Uterus (tissue), 4 donors: ENCODE measurements at places on chromosomes 11 and 22. TPM values are rescaled to one million over a fixed set of nuclear protein-coding genes. Genes with fewer than 3 reads are reported as not detected.

- no peaks in the 10 kb centered on the region for H3K27me3 ChIP-seq
- H3K4me3 ChIP-seq = no peak overlapping the region
- no peaks in the 10 kb centered on the region for H3K36me3 ChIP-seq
- H3K27ac ChIP-seq = no peak overlapping the region
These were observed 155.7 kb downstream of the NAV2 start for GRCh38 chr11:19868281-19868821.

- H3K4me3 ChIP-seq = no peak overlapping the region
- H3K4me1 ChIP-seq = no peaks in the 10 kb centered on the region
- H3K27ac ChIP-seq = no peak overlapping the region
- no peaks in the 10 kb centered on the region for H3K27me3 ChIP-seq
These were observed 47.6 kb upstream of the EED start for GRCh38 chr11:86196913-86197312.

DNA sequence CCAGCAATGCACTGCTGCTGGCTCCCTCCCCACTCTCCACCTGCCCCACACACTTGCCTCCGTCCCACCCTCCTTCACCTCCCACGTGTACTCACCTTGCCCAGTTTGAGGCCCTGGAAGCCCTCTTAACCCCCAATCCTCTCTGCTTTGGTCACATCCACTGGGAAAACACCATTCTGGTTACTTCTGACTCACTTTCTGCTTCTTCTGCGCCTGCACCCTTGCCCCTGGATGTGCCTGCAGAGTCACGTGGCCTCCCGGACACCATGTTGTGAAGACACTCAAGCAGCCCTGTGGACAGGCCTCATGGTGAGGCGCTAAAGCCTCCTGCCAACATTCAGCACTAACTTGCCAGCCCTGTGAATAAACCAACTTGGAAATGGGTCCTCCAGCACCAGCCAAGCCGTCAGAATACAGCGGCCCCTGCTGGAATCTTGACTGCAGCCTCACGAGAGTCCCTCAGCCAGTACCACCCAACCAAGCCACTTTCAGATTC is 2.6 kb upstream of the NAALADL1 start:
- DNase-seq = no peak
- no peak overlapping the region for H3K27ac ChIP-seq
- no peaks in the 10 kb centered on the region for H3K4me1 ChIP-seq

GRCh38 chr11:68583041-68583446 is 101.3 kb upstream of the GAL start:
- no peaks in the 10 kb centered on the region for H3K27me3 ChIP-seq
- H3K4me1 ChIP-seq = no peaks in the 10 kb centered on the region
- H3K27ac ChIP-seq = no peak overlapping the region
- H3K4me3 ChIP-seq = no peak overlapping the region
- no peaks in the 10 kb centered on the region for H3K36me3 ChIP-seq

DNA sequence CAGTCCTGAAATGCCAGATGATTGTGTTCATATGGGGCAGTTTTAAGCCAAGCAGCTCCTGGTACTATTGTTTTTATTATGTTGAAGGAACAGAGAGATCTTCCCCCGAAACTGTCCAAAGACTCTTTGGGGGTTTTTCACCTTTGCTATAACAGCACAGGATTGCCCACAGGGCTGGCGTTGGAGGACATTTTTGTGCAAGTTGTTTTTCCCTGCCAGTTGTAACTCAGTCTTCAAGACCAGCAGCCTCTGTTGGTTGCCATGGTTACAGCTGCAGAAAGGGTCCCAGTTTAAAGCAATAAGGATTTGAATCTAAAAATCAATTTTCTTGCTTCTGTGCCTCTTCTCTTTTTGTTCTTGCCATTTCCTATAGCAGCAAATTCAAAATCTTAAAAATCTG is 45.4 kb upstream of the YWHAH start:
- no peaks in the 10 kb centered on the region for H3K36me3 ChIP-seq
- H3K27ac ChIP-seq = no peak overlapping the region
- DNase-seq = no peak
- no peak overlapping the region for H3K4me3 ChIP-seq
- H3K4me1 ChIP-seq = no peaks in the 10 kb centered on the region
- H3K27me3 ChIP-seq = no peaks in the 10 kb centered on the region

DNA sequence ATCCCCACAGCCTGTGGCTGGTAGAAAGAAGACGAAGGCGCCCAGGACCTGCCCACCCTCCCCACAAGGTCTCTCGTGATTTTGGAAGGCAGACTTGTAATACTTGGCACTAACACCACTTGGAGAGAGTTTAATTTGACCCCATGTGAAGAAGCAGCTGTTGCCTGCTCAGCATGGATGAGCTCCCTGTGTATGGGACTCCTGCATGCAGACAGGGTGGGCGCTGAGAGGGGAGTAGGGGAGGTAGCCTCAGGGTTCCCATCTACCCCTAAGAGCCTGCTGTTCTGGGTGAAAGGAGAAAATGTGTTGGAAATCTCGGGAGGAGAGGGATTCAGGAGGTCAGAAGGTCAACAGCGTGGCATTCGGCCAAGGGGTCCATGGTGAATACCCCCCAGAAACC is 625.9 kb downstream of the TBC1D22A start:
- H3K4me1 ChIP-seq = no peaks in the 10 kb centered on the region
- H3K27me3 ChIP-seq = no peaks in the 10 kb centered on the region
- no peak overlapping the region for H3K27ac ChIP-seq
- no peak overlapping the region for H3K4me3 ChIP-seq
- no peak for DNase-seq

Gene MUC5AC
- total RNA-seq = not detected

Gene AQP11
- total RNA-seq = 6.9 TPM
